Activated CD4-positive, CD25-positive, alpha-beta regulatory T cell treated with anti-CD3 and anti-CD28 coated beads, Interleukin-2, amount 50 U/mL, for 24 hours (primary cell): ENCODE measurements at places on chromosomes 1 and 21.

DNA sequence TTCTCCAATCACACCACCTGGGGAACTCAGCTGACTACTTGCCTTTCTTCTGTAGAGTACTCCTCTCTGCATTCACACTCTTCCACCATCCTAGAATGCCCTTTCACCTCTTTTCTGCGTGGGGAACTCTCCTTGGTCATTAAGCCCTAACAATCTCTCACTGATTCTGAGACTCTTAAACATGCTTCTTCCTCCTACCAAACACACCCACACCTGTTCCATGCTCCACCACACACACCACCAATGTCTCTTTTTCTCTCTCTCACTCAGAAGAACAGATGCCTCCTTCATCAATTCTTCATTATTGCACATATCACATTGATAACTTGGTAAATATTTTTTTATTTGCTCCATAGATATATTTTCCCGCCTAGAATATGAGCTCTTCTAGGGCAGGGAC lies 53.6 kb downstream of the WARS2 start:
- no peak for ATAC-seq

GRCh38 chr1:219837274-219837993 lies 90.9 kb downstream of the SLC30A10 start:
- no peak for ATAC-seq

GRCh38 chr1:242225767-242226573 lies 227.1 kb upstream of the MAP1LC3C start:
- ATAC-seq, result no peak

GRCh38 chr1:225424562-225425200 lies 3.2 kb downstream of the LBR start:
- no peak for ATAC-seq

GRCh38 chr21:31576428-31576827 lies 83.1 kb upstream of the SOD1 start:
- no peak for ATAC-seq

- no peak for ATAC-seq
These were observed 46.3 kb downstream of the AIDA start for GRCh38 chr1:222665964-222666363.

DNA sequence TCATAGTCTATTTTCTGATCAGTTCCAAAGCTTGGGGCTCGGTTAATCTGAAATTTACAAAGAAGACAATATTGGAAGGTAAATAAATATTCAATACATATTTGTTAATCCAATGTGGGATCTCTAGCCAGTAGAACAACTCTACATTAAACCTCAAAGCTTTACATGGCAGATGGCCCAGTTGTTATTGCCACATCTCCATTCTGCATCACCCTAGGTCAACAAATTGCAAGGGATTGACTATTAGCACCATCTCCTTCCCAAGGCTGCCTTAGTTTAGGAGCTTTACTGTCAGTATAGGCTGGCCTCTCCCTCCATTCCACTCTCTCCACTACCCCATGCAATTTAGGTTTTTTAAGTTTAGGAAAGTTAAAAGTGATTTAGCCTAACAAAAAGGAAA lies 69.7 kb downstream of the TTLL7 start:
- no peak for ATAC-seq

GRCh38 chr1:220786337-220787068 lies at the start of gene MTARC1:
MTARC1 (plus strand) TSS chr1:220786913; CDS start chr1:220786945, 32 bp downstream.
- ATAC-seq, result peak; percentile 28

GRCh38 chr21:39103689-39104088 lies 79.6 kb downstream of the PSMG1 start:
- no peak for ATAC-seq

GRCh38 chr1:83555871-83556270 lies 443.1 kb downstream of the TTLL7 start:
- no peak for ATAC-seq

DNA sequence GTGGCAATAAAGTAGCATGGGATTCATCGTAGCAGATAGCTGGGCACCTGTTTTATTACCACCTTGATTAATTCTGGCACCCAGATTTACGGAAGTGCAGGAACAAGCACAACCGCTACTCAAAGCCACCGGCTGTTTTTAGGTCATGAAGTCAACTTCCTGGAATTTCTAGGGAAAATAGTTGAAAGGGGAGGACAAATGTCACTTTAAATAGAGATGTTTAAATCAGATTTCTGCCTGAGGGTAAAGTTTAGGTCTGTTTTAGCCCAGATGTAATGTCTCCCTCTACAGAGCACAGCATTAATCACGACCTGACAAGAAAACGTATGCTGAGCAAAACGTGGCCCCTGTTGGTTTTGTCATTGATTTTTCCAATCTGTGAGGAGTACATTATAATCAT lies 8.0 kb downstream of the ADGRL2 start:
- no peak for ATAC-seq

DNA sequence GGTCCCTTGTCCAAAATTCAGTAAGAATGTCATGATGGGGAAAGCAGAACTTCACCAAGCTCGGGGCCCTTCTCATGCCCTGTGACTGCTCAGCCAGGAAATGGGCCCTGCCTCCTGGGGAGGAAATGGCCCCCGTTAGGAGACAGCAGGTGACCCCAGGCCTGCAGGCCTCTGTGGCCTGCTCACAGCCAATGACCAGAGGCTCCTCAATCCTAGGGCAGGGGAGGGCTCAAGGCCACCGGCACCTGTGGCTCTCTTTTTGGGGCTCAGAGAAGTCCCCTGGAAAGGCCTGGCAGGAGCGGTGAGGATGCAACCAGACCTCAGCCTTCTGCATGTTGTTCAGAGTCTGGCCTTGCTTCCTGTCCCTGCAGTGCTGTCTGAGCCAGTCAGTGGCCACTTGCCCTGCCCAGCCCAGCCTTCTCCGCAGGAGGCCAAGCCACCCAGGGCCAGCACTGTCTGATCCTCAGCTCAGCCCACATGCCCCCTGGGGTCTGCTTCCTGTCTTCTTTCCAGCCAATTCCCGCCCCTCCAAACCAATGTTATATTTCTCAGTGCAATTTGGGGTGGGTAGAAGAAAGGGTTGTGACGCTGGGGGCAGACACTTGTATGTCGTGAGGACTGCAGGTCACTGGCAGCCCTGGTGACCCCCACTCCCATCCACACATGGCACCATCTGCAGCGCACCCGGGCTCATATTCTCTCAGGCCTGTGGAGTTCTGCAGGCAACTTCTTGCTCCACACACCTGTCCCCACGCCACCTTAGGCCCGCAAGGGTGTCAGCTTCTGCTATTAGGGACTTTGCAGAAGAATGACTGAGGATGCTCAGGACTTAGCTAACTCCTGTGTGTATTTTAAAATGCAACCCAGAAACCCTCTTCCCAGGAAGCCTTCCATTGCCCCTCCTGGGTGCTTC lies 83.6 kb downstream of the ITPKB start:
- no peak for ATAC-seq

DNA sequence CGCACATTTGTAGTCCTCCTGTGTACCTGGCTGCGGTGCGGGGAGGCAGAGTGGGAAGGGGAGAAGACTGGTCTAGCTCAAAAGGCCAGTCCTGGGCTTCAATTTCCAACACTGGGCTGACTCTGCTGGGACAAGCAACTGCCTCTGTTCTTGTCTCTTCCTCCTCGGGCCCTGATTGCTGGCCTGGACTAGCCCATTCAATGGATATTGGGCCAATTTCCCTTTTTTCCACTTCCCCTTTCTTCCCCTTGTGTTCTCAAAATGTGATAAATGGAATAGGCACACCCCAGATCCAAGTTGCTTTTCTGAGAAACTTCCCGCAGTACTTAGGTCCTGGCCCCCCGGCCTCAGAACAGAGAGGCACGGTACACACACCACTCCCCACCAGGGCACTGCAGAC lies 48.2 kb downstream of the SPSB1 start:
- no peak for ATAC-seq

DNA sequence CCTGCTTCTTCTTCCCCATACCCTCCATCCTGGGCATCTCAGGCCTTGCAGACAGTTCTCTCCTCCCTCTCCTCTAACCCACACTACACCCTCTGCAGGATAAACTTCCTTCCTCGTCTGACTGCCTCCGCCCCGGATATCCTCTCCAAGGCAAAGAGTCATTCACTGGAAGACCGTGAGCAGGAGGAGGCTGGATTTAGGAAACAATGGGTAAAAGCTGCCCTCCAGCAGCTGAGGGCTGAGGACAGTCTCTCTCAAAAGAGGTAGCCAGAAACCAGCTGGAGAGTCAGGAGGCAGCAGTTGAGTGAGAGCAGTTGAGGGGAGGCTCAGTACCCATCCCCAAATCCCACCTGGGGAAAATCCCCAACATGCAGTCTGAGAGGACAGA lies 1.4 kb downstream of the CSRP1 start:
- ATAC-seq, result no peak

DNA sequence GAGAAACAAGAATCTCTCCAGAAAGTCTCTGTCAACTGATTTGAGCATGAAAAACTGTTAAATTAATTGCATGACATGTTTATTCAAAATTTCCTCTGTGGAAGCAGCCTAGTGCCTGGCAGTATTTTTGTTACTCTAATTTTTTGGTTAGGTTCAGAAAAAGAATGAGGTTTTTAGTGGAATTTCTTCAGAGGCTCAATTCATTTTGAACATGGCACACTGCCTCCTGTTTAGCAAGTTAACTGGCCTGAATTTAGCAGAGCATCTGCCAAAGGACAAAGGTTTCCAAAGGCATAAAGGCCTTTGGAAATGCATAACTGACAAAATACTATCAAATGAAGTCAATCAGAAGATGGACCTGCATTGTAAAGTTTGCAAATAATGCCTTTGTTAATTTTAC lies 1326.5 kb downstream of the PLA2G4A start:
- no peak for ATAC-seq

- ATAC-seq, result no peak
These were observed 1708.5 kb downstream of the BRINP3 start for GRCh38 chr1:188769181-188769580.

- ATAC-seq, result no peak
These were observed 58.6 kb downstream of the PBX1 start for GRCh38 chr1:164617377-164618201.

DNA sequence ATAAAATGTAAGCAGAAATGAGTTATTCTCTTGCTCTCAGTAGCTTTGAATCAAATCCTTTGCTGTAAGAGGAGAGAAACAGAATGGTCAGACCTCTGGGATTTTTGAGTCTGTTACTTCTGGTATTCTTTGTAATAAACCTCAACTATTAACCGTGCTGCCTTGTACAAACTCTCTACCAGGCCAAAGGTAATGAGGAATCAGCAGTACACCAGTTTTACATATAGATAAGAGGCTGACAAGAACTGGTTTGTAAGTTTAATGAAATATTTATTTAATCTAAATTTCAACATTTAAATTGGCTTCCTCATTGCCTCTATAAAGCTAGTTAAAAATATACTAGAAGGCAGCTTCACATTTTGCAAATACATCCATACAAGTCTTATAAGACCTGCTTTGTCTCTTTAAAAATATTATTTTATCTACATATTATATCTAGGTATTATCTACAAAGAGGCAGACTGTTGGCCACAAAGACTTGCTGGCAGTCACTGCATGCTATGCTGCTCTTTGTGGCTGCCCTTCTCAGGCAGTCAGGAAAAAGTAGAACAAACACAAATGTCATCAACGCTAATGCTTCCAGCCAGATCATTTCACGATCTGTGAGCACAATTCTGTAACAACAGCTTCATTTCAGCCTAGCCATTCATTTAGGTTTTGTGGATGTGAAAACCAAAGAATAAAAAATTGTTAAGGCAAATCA lies 173.0 kb downstream of the GABPA start:
- no peak for ATAC-seq

DNA sequence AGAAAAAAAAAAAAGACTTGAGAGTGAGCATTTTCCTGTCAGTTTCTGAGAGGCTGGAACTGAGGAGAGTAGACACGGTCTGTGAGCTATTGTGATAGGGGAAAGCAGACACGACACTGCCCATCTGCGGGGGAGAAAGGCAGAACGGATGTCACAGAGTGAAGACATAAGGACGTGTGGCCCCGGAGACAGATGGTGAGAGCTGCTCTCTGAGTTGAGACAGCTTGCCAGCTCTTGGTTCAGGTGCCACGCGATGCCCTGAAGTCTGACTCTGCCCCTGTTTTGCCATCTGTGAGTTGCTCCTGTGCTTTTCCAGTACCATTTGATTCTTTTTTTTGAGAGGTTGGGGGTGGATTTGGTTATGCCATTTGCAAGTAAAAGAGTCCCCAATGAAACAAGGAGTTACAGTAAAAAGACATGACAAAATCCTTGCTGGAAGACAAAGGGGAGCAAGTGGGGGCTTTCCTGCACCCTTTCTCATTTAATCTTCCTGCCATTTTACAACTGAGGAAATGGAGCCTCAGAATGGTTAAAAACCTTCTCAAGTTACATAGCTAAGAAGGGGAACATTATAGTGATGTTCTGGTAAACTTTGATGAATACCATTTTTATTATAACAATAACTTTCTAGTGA lies 128.9 kb upstream of the DNAH14 start:
- no peak for ATAC-seq

DNA sequence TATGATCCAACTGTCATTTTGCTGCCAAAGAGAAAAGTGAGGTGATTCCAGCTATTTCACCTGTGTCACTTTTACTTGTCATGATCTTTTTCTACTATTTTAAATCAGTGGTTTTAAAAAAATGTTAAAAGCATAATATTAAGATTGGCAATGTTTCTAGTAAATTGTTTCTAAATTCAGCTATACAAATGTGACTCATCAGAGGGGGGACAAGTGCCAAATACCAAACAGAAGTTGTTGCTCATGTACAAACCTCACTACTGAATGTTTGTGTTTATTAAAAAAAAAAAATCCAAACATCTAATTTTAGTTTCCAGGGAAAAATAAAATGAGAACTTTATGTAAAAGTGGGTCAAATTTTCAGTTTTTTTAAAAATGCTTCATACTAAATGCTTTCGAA lies 346.2 kb upstream of the SNX7 start:
- no peak for ATAC-seq

DNA sequence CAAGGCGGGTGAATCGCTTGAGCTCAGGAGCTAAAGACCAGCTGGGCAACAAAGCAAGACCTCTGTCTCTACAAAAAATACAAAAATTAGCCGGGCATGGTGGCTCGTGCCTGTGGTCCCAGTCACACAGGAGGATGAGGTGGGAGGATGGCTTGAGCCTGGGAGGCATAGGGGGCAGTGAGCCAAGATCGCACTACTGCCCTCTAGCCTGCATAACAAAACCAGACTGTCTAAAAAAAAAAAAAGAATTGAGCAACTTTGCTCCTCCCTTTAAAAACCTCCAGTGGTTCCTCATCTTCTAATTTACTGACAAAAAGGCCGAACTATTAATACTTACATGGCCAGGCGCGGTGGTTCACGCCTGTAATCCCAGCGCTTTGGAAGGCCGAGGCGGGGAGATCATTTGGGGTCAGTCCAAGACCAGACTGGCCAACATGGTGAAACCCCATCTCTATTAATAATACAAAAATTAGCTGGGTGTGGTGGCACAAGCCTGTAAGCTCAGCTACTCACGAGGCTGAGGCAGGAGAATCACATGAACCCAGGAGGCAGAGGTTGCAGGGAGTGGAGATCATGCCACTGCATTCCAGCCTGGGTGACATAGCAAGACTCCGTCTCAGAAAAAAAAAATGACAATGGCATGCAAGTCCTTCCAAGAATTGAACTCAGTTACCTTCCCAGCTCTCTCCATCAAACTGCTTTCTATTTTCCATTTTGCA lies 4.4 kb downstream of the ACBD3 start:
- ATAC-seq, result no peak

- no peak for ATAC-seq
These were observed 102.9 kb downstream of the VAV3 start for GRCh38 chr1:107862064-107862463.
